ENCODE measurements at places on chromosomes 5 and 9. TPM values are rescaled to one million over a fixed set of nuclear protein-coding genes. Genes with fewer than 3 reads are reported as not detected.

DAB2IP gene
- total RNA-seq, result 32.1 TPM

- no peak for DNase-seq
Measured at GRCh38 chr9:36154331-36154952, 14.7 kb upstream of the CCIN start.

GRCh38 chr5:10668697-10669096 is 92.3 kb downstream of the DAP start:
- DNase-seq, result no peak

DNA sequence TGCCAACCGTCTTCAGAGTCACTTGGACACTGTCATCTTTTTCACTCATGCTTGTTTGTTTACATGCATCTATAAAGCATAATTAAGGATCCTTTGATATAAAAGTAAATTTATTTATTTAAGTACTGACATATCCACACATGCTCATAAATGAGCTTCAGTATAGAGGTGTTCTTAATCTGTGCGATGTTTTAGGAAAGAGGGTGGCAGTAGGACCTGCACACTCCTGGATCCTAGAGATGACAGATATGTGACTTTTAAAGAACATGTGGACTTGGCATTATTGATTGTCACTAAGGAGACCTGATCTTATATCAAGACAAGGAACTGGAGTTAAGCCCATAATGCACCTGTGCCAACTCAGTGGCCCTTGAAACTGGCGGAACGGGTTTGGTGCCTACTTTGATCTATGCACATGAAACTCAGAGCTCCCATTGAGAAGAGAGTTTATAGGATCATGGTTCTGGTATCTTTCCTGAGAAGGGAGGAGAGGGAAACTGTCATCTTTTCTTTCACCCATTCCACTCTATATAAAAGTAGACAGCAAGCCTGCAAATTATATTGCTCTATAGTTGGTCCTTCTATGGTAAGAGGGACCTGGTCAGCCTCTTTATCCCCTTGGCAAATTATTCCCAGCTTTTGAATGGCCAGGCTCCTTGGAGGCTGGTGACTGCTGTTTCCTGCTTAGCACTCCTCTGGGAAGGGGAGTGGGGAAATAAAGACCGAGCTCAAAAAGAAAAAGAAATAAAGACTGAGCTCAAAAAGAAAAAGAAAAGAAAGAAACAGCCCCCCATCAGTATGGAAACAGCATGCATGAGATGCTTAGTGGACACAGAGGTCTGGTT is 57.8 kb upstream of the LIFR start:
- peak; percentile 95 for DNase-seq

GRCh38 chr5:79191457-79191856 is 44.5 kb upstream of the JMY start:
- DNase-seq, result no peak
